ENCODE measurements at places on chromosomes 5 and 9.

- DNase-seq, result no peak
These were observed 52.2 kb upstream of the ANGPTL2 start for GRCh38 chr9:127174386-127175318.

DNA sequence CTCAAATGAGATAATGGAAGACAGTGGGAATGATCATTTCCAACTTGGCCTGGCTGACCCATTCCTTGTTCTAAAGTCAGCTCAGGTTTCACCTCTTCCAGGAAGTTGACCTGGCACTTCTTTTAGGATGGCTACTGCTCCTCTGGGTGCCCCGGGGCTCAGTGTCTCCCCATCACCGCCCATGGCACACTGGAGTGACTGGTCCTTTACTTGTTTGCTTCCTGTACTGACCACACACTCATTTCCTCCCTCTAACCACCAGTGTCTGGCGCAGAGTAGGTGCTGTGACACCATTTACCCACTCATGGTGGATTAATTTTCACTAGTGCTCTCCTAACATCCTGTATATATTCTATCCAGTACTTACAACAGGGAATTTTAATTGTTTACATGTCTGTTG lies 183.5 kb downstream of the CDK5RAP2 start:
- no peak for DNase-seq

GRCh38 chr5:79048437-79048836 lies 21.0 kb downstream of the DMGDH start:
- no peak for DNase-seq

DNA sequence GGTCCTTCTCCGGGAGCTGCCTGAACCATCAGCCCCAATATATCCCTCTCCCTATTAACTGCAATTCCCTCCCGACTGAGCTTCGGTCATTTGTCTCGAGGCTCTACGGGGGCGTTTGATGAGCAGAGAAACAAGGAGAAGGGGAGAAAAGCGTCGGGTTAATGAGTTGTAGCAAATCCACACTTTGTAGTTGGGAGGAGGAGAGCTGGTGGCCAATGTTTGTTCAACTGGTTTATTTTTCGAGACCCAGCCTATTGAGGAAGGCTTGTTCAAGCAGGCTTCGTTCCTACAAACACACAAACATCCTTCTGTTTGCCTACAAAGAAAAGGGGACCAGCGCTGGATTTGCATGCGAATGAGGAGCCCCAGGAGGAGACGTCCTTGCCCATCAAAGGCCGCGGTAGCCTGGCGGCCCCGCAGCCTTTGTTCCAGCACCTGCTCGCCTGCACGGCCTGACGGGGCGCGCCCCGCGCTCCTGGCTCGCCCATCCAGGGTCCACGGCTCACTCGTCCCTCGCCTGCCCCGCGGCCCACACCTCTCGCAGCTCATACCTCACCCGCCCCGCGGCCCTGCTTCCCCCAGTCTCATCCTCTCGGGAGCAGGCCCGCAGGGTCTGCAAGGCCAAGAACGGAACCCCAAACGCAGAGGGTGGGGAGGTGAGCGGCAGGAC lies 4.6 kb downstream of the FOXD1 start:
- no peak for DNase-seq

GRCh38 chr5:115289104-115289503 lies 7.3 kb downstream of the CCDC112 start:
- no peak for DNase-seq

- no peak for DNase-seq
These were observed 160.2 kb upstream of the DAPK1 start for GRCh38 chr9:87337335-87338087.

GRCh38 chr9:14687042-14687719 lies 6.1 kb downstream of the ZDHHC21 start:
- no peak for DNase-seq

DNA sequence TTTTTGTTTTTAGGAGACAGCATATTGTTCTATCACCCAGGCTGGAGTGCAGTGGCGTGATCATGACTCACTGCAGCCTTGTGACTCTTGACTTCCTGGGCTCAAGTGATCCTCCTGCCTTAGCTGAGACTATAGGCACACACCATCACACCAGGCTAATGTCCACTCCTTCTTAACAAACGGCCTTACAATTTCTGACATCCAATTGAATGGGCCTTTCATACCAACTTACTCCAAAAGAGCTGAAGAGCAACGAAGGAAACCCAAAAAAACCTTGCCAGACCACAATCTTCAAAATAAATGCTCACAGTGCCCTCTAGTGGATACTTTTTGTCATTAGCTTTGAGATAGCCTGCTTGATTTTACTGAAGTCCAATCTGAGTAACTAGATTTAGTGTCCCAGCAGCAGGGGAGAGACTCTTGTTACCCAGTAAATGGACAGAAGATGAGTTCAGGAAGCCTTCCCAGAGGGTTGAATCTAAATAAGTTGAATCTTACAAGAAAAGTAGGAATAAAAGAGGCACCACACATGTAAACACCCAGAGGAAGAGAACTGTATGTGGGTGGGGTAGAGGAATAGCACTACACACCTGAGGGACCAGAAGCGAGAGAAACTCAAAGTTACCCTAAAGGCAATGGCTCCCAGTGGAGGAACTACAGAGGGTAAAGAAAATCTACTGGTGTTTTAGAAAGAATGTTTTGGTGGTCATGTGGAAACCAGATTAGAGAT lies 9.3 kb downstream of the ZNF622 start:
- DNase-seq, result no peak

GRCh38 chr9:9949368-9949767 lies 663.4 kb downstream of the PTPRD start:
- no peak for DNase-seq

GRCh38 chr9:18811171-18811570 lies 221.8 kb downstream of the SAXO1 start:
- DNase-seq, result no peak

- DNase-seq, result no peak
These were observed 44.8 kb upstream of the RNF130 start for GRCh38 chr5:180116077-180116999.

DNA sequence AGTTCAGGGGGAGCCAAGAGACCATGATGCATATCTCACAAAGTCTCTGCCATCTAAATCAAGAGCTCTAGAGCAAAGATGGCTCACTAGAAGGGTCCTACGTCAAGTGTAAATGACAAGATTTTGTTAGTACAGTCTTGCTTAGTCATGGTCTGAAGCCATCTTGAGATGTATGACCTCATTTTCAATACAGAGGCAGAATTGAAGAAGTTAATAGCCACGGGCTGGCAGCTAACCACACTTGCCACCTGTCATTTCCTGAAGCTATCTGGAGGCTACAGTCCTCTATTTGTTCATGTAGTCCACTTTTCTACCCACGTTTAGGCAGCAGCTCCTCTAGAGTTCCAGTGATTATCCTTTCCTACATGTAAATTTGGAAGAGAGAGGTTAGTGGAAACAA lies 231.7 kb upstream of the CDH12 start:
- no peak for DNase-seq

DNA sequence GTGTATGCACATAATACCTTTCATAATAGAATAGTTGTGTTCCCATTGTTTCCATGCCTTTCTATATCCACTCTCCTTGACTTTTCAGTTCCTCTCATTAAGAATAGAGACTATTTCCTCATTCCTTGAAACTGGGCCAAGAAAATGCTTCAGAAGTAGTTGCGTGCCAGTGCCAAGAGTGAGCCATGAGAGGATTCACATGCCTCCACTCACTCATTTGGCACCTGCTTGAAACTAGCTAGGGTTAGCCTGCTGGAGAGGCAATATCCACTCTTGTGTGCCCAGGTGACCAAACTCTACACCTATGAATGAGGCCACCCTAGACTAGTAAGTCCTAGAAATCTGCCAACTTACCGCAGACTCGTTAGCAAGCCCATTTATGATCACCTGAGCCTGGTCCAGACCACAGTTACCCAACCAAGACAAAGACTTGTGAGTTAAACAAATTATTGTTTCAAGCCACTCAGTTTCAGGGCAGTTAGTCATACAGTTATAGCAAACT lies 276.3 kb downstream of the EPB41L4A start:
- no peak for DNase-seq

DNA sequence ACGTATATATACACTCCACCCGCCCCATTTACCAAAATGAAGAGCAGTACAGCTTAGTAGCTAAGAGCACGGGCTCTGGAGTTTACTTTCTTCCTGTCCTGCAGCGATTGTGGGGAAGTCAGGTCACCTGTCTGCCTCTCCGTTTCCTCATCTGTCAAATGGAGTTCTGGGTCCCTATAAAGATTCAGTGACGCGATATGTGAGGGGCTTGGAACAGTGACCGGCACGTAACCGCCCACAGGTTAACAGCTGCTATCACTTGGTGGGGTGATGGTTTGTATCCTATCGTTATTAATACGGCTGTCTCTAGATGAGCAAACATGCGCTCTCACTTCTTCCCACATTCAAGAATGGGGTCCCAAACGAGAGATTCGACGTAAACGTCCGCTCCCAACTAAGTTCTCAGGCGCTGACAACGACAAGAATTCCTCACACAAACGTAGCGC lies 426 bp downstream of the FAM114A2 start:
- DNase-seq, result peak; percentile 4

DNA sequence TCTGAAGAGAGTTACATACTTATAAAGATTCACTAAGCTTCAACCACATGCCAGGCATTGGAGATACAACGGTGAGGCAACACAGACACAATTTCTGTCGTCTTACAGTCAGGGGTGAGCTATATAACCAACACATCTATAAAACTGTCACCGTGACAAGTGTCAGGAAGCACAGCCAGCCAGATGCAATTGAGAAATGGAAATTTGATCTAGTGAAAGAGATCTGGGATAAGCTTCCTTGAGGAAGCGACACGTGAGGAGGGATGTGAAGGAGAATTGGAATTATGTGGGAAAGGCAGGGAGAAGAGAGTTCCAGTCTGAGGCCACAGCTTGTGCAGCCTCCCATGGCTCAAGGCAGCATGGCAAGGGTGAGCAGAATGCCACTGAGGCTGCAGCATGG lies 50.9 kb upstream of the ZNF354B start:
- DNase-seq, result no peak

DNA sequence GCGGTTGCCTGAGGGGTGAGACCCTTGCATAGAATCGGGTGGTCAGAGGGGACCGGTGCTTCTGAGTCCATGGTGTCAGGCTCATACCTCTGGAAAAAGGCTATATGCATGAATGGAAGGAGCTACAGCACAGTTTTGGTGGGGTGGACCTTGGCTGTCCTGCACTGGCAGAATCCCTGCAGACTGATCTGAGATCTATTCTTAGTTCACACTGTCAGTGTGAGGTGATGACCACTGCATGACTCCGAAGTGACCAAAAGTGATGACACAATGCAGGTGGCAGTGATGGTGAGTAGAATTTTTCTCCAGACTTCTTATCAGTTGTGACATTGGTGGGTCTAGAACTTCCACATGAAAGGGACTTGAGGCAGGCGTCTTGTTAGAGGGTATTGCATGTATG lies 105.2 kb upstream of the SLC28A3 start:
- no peak for DNase-seq

DNA sequence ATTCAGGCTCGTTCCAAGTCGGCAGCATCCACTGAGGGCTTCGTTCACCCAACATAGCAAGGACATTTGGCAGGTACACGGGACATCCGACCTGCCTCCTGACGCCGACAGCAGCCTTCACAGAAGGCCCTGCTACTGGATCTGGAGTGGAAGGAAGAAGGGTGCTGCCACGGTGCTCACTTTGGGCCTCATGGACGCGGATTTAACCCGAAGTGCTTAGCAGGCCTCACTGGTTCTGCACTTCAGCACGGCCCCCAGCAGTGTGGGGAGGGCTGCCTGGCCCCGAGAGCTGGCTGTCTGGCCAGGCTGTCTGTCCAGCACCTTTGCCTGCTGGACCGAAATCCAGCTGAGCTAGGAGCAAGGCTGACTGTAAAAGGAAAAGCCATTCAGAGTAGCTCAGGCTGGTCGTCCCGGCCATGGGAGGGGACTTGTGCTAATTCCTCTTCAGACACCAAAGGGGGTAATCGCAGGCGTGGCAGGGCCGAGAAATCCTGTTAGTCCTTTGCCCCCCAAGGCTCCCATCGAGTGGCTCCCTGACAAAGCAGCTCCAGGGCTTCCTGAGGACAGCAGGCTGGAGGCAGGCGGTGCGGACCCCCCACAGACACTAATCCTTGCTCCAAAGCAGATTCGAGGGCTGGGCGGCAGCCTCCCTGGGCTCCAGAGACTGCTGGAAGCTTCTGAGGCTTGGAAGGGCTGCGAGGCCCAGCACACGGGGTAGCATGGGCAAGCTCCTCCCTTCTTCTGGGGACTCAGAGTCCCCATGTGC lies 11.1 kb upstream of the RXRA start:
- no peak for DNase-seq

GRCh38 chr9:71675105-71675856 lies 93.0 kb downstream of the CEMIP2 start:
- no peak for DNase-seq
